MV-4-11 (cell line): ENCODE measurements at places on chromosomes 5 and 9.

DNA sequence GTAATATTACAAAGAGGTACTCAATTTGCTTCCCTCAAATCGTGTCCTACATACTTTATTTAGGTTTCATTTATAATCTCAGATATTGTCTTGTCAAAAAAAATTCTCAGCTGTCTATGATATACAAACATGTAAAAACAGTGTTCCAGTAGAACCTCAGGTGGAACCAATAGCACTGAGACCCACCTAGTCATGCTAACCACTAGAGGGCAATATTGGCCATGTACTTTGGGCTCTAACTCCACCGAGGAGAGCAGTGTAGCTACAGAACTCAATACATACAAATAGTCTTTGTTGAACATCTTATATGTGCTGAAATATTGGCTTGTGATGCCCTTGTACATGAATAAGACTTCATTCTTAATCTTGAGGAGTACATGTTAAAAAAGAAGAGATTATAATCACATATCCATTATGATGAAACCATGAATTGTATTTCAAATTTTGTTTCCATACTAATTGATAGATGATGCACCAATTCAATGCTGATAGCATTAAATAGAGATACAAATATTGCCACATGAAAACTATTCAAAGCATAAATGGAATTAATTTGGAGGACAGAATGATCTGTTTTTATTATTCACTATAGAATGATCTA is 71.2 kb upstream of the CNTLN start:
- peak; percentile 25 for DNase-seq

DNA sequence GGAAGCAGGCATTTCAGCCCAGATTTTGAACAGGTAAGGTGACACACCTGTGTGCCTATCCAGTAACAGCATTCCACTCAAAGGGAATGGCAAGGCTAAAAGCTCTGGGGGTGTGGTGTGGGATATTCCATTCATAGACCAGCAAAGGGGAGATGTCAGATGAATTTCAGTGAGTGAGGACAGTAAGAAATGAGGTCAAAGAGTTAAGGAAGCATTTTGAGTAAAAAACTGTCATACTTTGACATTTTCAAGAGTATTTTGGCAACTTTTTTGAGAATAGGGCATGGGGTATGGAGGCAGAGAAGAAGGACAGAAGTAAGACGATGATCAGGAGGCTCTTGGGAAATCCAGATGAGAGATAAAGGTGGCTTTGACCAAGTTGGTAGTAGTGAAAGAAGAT is 2.2 kb upstream of the ELOVL7 start:
- no peak for DNase-seq

DNA sequence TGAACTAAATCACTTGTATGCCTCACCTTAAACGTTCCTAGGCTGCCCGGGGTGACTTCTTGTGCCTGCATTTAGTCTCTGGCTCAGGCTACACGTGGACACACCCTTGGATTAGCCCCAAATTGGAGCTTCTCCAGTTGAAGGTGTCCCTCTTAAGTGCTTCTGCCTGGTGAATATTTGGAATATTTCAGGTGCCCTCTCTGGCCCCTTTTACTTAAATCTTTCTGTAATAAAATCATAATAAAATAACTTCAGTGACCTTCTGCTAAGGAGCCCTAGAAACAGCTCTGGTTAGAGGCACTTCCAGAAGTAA is 74.3 kb upstream of the KLF9 start:
- DNase-seq, result no peak

- DNase-seq, result peak; percentile 93
Observed at GRCh38 chr5:25955337-25955736, 1083.0 kb downstream of the CDH9 start.

DNA sequence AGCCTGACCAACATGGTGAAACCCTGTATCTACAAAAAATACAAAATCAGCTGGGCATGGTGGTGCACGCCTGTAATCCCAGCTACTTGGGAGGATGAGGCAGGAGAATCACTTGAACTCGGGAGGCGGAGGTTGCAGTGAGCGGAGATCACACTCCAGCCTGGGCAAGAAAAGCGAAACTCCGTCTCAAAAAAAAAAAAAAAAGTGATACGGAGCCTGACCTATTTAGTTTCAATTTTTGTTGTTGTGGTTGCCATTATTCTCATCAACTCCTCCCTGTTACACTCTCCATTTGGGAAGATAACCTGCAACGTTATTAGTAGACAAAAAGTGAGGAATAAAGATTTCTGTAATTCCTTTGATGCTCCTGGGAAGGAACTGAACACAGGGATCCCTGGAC is 1.3 kb downstream of the STOM start:
- no peak for DNase-seq

DNA sequence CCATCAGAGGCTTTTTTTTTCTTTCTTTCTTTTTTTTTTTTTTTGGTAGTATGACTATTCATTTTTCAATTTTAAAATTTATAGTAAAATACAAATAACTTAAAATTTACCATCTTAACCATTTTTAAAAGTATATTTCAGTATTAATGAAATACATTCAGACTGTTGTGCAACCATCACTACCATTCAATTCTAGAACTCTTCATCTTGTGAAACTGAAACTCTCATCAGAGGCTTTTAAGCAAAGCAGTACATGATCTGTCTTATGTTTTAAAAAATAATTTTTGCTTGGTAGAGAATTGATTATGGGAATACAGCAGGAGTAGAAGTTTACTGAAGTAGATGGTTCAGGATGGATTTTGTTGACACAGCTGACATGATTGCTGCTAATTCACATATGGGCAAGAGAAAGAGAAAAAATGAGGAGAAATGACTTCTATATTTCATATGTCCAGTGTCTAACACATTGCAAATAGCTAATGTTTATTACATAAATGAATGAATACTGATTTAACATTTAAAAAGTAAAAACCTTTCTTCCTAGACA is 13.4 kb downstream of the ELOVL7 start:
- DNase-seq, result no peak

GRCh38 chr5:80216096-80216495 is 39.8 kb downstream of the SERINC5 start:
- DNase-seq, result no peak

DNA sequence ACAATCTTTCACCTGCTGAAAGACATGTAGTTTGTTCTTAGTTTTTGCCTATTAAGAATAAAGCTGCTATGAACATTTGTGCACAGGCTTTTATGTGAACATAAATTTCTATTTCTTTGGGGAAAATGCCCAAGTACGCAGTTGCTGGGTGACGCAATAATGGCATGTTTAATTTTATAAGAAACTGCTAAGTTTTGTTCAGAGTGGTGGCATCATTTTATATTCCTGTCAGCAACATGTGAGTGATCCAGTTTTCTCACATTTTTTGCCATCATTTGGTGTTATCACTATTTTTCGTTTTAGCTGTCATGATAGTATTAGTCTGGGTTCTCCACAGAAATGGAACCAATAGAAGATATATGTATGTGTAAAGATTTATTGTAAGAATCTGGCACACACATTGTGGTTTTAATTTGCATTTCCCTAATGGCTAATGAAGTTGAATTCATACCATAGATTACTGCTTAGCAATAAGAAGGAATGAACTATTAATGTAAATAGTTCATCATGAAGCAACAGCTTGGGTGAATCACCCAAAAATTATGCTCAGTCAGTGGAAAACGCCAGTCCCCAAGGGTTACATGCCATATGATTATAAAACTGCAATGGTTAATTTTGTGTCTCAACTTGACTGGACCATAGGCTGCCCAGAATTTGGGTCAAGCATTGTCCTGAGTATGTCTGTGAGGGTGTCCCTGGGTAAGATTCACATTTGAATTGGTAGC is 358.6 kb downstream of the MSX2 start:
- no peak for DNase-seq

DNA sequence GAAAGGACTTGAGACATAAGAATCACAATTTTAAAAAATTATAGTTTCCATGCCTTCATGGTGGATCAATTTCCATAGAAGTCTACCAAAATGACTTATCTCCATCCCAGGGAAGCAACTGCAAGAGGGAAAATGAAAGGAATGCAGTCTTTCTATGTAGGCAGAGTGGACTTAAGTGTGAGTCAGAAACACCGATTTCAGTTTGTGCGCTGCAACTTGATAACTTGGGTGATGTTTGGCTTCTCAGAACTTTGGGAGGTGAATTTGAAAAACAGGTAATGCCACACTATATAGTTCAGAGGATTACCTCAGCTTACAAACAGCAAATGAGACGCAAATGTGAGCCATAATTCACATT is 708 bp upstream of the CSNK1G3 start:
- DNase-seq, result no peak

DNA sequence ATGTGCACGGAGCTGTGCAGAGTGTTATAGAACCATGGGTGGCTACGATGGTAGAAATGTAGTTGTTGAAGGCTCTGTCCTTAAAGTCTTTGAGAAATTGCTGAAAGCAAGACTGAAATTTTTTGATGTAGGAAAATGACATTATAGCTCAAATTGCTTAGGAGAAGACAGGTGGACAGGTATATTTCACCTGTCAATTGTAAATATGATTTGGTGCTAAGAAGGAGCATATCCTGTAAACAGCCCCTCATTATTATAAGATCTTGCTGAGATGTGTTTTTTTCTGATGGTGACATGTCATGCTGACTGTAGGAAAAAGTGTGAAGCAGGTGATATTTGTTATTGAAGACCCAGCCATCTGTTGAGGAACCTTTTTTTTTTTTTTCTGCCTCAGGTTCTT is 377.9 kb downstream of the PSAT1 start:
- DNase-seq, result no peak

DNA sequence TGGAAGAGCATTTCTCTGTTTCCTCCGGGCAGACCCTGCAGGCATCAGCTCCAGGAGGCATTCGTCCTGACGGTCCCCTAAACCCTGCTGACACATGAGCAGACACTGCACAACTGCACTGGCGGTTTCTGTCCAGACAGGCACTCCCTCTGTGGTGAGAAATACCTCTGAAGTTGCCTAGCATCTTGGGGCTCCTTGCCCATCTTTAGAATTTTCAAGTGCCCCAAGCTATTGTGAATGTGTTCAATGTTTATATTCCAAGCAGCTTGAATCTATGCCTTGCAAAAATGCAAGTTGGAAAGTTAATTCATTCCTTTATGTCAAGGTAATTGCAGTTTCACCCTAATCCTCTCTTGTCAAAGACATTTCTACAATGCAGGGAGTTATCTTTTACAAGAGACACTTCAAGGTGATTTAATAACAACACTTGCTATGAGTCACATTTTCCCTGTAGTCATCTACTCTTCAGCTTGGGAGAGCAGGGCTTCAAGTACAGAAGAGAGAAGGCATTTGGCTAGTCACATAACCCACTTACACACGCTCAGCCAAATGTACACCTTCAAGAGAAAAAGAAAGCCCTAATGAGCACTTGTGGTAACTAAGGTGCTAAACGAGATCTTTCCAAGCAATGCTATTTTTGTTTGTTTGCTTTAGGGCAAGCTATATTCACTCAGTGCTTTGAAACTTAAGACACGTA is 302.5 kb downstream of the MLLT3 start:
- DNase-seq, result no peak

DNA sequence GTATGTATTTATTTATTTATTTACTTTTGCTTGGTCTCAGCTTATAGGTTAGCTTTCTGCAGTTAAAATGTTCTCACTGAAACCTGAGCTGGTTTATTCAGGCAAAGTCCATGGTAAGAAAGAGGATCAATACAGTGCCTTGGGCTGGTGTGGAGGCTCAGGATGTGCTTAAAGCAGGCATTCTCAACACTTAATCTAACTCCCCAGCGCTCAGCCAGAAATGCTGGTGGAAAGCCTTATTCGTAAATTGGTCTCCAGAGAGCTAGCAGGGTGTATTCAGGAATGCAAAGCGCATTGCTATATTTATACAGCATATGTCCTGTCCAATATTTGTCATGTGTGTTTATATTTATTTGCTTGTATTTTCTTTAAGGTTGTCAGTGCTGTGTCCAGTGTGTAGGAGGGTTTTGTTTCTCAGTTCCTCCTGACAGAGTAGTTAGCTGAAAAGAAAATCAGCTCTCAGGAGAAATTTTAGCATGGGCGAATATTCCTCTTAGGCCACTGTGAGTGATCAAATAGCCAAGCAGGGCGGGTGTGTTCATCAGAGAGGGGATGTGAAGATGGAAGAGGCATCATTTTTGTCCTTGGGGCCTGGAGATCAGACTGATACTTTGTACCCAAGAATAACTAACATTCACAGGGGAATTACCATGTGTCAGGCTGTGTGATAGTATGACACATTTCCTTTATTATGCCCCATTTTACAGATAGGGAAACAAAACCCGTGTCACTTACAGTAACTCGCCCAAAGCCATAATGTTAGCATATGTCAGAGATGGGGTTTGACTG is 65.8 kb downstream of the DOCK2 start:
- no peak for DNase-seq

- DNase-seq, result peak; percentile 66
Observed at GRCh38 chr9:122402403-122402871, 31.6 kb downstream of the PTGS1 start.

DNA sequence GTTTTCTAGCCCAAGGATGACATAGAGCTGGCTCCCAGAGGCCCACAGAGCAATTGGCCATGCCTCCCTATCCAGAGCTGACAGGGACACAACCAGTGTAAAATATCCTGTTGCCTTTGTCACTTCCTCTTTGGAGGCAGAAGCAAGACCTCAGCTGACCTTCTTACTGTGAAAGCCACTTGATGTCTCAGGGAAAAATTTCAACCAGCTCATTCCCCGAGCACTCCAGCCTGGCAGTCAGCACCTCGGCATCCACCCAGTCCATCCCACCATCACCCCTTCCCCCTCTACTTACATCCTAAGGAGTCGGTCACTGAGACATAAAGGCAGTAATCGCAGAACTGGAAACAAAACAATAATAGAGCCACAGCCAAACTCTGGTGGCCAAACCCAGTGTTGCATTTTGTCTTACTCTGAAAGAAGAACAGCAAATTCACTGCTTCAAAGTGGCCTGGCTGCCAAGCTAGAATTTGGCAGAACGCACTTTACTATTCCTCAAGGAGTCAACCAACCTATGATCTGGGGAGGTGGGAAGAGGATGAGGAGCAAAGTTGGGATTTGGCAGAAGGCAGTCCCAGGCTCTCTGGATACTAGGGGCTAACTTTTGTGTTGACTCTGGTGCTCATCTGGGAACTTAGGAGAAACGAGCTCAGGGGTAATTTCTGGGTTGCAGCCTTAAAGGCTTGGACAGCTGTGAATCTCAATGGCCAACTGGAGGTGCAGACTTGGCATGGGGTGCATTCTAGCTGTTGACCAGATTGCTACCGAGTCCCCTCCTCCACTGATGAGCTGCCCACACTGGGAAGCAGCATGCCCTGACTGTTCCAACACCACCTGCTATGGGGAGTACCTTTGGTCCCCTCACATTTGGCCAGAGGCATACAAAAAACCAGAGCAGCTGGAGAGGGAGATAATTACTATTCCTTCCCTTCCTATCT is 13.6 kb downstream of the NIPAL4 start:
- DNase-seq, result peak; percentile 46

GRCh38 chr5:9376363-9377117 is 169.3 kb downstream of the SEMA5A start:
- DNase-seq, result no peak

- no peak for DNase-seq
Observed at GRCh38 chr5:169253071-169253470, 47.9 kb downstream of the SLIT3 start.

DNA sequence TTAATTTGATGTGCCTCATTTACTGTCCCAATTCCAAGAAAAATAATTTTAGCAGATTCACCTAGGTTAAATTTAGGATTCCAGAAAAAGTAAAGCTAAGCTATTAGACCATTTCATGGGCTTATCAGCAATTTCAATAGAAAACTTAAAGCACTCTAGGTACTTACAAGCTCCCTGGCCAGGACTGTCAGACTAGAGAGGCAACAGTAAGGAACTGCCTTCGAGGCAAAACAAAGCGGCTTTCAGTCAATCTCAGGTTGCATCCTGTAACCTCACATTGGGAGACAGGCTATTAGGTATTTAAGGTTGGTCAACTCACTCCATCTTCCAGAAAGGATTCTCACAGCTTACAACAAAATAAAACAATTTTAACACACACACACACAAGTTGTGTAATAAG is 48.7 kb upstream of the FSD1L start:
- DNase-seq, result no peak

GRCh38 chr5:168085261-168086031 is 206.0 kb upstream of the WWC1 start:
- peak; percentile 41 for DNase-seq
